ENCODE measurements at places on chromosomes 1 and 21.

DNA sequence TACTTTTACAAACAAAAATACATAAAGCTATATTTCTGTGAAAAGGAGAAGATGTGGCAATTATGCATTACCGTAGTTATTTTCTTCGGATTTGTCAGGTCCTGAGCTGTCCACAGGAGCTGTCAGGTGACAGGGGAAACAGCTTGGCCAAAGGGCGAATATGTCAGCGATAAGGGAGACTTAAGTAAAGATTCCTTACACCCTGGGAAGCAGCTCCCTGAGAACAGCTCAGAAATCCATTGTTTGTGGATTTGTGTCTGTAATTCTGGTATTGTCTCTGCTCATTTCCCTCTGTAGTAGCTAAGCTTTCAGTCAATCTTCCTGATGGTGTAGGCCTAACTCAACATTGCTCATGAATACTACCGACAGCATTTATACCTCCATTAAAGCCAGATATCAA, 7.1 kb upstream of the CD34 start:
- DNase-seq, result no peak

DNA sequence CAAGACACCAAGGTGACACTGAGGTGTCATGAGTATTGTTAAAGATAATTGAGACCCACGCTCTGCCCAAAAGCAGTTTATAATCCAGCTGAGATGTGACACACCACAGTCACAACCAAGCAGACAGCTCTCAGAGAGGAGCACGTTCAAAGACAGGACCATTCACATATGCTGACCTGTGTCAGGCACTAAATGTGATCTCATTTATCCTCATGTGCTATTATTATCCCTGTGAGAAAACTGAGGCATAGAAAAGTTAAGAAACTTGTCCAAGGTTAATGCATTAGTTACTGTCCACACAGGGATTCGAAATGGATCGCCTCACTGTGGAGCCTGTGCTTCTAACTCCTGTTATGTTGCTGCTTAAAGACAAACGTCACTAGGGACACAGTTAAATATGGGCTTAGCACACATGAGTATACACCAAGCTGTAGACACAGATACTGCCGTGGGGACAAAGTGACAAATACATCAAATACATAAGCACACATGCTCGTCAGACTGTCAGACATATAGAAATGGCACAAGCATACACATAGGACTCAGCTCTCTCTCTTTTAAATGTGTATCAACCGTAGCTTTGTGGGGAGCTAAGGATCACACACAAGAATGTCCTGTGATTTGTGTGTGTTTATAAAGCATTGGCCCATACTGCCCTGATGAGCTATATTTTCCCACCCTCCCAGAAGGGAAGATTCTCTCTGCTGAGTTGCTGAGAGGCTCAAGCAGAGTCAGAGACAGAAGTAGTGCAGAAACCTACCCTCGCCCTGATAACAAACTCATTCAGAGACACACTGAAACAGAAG, 3.5 kb upstream of the IGSF8 start:
- DNase-seq, result no peak

DNA sequence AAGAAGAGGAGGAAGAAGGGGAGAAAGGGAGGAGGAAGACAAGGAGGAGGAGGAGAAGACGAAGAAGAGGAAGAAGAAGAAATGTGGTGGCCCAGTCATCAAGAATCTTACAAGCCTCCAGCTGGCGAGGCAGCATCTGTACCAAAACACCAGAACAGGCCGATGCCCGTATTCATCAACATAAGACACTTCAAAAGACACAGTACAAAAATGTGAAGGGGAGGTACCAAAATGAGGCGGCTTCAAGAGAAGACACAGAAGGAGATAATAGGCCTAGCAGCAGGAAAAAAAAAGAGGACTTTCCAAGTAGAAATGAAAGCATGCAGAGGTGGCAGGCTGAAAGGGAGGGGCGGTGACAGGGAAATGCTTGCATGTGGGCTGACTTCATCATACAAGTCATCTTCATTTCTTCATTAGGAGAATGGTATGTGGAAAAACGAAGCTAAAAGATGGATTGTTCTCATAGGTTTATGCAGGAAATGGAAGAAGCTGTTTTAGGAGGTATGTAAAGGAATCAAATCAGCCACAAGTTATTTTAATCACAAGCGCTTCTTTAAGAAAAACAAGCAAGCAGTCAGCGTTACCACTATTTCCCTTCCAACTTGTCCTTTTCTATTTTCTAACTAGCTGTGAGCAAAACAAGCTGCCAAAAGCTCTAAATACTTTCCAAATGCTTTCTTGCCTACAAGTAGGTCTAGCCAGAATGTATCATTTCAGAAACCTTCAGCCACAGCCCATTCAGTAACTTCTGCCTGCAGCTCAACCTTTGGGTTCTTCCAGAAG, 192.3 kb downstream of the SLC45A1 start:
- no peak for DNase-seq

DNA sequence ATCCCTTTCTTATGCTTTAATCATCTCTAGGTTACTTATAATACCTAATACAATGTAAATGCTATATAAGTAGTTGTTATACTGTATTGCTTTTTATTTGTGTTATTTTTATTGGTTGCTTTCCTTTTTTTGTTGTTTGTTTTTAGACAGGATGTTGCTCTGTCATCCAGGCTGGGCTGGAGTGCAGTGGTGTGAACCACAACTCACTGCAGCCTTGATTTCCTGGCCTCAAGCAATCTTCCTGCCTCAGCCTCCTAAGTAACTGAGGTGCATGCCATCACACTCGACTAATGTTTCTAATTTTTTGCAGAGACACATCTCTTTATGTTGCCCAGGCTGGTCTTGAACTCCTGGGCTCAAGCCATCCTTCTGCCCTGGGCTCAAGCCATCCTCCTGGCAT, 26.9 kb downstream of the KRTAP19-8 start:
- DNase-seq, result no peak

GRCh38 chr1:73778471-73778870, 419.5 kb downstream of the LRRIQ3 start:
- no peak for DNase-seq

- no peak for DNase-seq
These were observed 27.7 kb upstream of the PTGFRN start for GRCh38 chr1:116881879-116882520.

- no peak for DNase-seq
These were observed 18.4 kb downstream of the PIGK start for GRCh38 chr1:77200806-77201205.

DNA sequence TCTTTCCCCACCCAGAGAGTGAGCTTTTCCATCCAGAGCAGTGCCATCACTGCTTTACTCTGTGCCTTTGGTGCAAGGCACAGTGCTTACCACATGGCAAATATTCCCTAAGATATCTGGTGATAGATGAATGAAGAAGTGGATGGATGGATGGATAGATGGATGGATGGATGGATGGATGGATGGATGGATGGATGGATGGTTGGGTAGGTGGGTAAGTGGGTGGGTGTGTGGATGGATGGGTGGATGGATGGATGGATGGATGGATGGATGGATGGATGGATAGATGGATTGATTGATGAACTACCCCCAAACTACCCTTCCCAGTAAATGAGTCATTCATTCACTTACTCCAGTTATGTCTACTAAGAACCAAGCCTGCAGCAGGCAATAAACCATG, 42.9 kb upstream of the SLC44A3 start:
- no peak for DNase-seq

DNA sequence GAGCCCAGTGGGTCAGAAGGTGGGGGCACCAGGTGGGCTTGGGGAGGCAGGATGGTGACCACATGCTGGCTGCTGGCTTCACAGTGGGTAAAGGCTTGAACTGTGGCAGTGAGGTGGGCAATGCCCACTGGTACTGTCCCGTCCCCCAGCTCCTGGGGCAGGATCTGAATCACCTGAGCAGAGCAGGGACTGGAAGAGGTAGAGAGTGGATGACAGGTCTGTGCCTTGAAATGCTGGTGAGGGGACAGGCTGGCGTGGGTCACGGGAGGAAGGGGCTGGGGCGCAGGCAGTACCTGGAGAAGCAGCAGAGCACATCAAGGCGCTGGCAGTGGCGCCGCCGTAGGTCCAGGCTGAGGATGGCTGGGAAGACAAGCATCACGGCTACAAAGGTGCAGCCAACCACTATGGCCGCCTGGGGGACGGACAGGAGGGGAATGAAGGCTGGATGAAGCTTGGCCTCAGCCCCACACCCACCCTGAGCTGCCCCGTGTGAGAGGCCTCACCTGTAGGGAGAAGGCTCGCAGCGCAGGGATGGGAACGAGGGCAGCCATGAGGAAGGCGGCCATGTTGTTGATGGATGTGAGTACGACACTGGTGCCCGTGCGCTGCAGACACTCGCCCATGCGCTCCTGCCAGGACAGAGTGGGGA, 14.9 kb downstream of the PTCH2 start:
- DNase-seq, result no peak
